ENCODE measurements at places on chromosomes 5 and 9.

GRCh38 chr5:27341342-27341741 is 303.0 kb upstream of the CDH9 start:
- ATAC-seq = no peak

- ATAC-seq = no peak
Measured at GRCh38 chr5:154309371-154309745, 118.8 kb downstream of the GALNT10 start.

- ATAC-seq = no peak
Measured at GRCh38 chr9:16241231-16241630, 629.2 kb downstream of the BNC2 start.

DNA sequence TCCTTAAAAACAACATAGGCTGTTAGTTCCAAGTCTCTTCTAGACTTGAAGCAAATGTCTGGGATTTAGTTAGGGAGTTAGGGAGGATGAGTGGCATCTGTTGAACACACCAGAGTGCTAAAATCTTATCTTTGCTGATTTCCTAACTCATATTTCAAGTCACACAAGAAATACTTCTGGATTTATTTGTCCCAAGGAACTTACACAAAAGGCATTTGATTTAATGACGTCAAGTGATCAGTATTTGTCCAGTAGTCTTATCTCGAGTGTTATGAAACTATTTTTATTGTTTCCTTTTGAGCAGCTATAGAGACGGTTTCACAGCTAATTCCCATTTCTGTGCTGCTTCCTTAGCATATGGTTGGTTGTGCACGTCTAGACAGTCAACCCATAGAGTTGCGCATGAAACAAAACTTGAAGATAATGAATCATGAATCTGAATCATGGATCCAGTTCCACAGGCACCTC is 140.5 kb upstream of the TUT7 start:
- no peak for ATAC-seq

DNA sequence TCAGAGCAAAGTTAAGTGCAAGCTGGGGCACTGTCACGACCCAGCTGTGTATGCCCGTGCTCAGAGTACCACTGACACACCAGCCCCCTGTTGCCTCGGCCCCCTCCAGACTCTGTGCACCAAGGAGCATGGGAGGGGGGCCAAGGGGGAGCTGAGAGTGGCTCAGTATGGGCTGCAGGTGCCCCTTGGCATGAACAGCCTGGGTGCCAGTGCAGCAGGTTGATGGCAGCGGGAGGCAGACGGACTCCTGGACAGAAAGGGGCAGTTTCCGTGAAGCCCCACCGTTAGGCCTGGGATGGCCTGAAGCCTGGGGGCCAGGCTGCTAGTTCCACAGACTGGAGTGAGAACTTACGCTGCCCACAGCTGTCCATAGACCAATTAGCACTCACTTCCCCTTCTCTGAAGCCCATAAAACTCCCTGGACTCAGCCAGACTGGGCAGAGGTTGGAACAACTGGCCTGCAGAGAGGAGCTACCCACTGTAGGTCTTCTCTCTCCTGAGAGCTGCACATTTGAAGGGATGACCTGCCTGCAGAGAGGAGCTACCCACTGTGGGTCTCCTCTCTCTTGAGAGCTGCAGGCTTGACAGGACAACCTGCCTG is 182.8 kb downstream of the DEPDC1B start:
- no peak for ATAC-seq

DNA sequence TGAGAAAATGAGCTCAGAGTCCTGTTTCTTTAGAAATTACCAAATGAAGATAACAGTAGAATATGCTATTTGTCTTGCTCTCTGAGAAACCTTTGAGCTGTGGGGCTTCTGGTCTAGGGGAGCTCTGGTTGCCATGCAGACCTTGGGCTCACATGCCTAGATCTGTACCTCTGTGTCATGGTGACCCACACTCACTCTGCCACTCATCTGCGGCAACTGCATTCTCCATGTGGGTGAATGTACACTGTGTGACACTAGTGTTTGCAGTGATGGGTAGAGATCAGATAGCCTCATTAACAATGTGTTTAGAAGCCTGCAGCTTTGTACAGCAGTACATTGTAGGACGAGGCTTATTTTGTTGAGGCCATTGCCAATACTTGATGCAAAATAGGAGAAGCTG is 521.2 kb downstream of the CHSY3 start:
- ATAC-seq = no peak

Measured in gastroesophageal sphincter (tissue), 4 donors.